Right lung (tissue), 10 donors: ENCODE measurements at places on chromosomes 2 and 18.

- no peak for DNase-seq
Observed at GRCh38 chr18:33851546-33852078, 273.6 kb downstream of the ASXL3 start.

DNA sequence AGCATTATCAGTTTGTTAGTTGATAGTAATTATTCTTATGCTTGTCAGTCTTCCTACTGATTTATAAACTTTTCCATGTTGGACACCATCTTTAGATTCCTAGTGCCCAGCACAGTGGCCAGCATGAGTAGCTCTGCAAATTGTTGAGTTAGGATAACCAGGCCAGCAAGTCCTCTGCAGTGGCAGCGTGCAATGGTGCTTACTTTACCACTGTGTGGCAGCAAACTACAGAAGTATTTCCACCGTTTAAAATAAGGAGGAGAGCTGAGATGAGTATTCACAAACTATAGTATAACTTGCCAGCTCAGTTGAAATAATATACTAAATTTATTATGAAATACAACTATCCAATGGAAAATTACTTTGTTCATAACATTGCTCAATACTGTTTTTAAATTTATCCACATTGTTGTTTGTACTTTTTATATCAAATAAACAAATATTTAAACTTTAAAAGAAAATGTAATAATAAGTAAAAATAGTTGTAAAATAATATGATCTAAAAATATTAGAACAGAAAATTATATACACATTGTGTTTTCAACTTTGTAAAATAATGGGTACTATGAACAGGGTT, 9.3 kb upstream of the THADA start:
- DNase-seq = no peak

DNA sequence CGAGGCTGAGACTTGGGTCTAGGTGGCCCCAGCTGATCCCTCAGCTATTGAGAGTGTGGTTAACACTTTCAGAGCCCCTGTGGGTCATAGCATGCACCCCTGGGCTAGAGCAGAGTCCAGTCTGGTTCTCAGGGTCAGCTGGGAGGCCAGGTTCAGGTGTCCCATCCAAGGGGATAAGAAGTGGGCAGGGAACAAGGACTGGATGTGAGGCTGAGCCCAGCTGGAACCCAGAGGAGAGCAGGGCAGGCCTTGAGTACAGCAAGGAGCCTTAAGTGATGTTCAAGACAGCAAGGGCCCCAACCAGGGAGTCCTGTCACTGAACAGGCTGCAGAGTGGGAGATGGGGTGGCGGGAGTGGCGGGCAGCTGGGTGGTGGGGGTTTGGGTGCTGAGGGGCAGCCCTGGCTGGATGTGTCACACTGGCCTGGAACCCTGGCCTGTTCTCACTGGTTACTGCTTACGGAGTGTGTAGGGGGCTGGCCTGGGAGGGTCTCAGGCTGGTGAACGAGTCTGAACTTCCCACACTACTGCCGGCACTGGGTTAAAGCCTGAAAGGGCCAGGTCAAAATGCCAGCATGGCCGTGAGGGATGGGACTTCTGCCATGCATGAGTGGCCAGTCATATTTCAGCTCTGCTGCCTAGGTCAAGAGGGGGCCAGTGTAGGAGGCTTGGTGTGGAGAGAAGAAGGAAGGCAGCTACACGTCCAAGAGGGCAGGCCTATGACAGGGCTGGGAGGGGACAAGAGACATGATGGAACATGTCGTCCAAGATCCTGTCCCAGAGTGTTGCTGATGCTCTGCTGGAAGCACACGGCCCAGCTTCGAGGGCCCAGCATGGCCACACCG, 13.6 kb downstream of the TMEM185B start:
- DNase-seq = no peak

DNA sequence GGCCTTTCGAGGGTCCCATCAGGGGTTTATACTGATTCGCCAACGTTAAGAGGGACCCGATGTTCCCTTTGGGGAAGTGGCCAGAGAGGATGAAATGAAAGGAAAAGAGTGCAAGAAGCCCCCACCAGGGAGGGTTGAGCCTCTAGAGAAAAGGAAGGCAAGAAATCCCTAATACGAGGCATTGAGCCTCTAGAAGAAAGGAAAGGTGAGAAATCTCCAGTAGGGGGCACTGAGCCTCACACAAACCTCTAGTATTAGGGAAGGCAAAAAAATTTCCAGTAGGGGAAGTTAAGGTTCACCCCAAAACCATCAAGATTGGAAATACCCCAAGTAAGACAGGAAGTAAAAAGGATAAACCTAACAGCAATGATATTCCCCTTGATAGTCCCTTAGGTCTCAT, 9.8 kb upstream of the SAP130 start:
- DNase-seq = no peak

DNA sequence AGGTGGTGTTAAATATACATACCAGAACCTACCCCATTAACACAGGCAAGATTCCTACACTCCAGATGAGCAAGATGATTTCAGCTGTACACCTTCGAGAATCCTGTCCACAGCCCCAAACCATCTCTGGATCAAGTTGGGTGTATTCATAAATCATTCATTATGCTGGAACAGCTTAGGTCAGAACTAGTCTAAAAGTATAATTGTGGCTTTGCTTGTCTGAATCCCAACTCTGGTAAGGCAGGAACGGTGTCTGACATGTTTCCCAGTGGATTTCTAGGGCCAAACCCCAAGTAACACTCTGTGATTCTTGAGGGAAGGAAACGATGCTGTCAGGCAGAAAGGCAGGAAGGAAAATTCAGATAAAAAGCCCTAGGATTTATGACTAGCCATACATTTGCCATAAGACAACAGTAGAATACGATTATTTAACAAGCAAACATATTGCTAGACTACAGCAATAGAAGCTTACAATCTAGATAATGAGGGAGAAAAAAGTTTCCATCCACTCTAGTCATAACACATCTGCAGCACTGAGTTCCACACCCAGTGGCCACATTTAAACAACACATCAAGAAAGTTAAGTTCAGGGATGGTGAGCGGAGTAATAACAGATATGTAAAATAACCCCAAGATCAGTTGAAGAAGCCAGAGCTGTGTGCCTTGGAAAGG, 444.8 kb downstream of the RND3 start:
- no peak for DNase-seq

DNA sequence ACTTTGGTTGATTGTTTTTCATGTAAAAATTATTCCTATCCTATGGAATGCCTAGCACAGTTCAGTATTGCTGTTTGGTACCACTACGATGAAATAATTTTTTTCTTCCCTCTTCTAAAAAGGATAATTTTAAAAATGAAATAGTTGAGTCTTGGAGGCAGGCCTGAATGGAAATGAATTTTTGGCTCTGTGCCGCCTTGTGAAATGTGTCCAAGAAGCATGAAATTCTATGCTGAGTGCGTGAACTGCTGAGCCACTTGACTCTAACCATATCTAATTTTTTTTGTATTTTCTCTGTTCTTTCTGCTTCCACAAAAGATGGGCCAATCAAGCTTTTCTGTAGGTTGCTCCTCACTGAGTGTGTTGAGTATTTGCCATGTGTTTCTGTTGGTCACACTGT, 95.0 kb downstream of the PRPF40A start:
- DNase-seq = no peak

DNA sequence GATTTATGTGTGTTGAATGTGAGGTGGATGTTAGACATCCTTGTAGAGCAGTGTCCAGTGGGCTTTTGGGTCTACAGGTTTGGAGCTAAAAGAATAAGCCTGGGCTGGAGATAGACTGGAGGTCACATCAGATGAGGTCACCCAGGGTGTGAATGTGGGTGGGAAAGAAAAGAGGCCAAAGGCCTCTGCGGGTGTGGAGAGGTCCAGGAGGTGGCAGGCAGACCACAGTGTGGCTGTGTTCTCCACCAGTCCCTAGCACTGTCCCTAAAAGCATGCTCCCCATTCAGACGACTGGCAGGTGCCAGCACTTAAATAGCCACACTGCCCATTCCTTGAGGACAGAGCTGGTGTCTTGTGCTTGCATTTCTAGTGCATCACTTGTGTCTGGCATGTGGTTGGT, 4.1 kb downstream of the ATG4B start:
- DNase-seq = no peak

DNA sequence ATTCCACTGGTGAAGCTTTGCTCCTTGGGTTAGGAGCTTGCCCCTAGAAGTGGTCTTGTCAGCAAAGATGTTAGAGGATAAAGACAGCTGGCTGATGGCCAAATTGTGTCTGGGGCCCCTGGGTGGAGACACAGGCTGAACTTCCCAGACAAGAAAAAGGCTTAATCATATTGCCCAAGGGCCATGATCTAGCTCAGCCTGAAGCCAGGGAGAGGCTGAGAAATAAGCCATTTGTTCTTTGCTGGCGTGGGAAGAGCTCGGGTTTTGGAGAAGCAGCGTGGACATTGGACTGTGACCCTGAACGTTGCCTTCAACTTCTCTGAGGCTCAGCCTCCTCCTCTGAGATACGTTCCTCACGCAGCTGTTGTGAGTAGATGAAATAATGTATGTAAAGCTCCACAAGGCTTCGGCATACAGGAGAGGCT, 153.0 kb downstream of the ZFP36L2 start:
- DNase-seq = no peak

DNA sequence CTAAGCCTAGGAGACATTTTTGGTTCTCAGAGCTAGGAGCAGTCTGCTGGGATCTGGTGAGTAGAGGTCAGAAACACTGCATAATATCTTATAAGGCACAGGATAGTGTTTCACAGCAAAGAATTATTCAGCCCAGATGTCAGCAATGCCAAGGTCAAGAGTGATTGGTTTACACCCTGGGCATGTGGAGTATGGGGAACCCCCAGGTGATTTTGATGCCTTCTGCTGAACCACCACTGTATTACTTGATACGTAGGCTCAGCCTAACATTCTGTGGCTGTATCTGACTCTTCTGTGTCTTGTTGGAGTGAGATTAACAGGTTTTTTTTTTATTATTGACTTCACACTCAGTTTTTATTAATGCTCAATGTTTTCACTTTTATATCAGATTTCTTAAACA, 6.0 kb downstream of the DDX18 start:
- DNase-seq = no peak

DNA sequence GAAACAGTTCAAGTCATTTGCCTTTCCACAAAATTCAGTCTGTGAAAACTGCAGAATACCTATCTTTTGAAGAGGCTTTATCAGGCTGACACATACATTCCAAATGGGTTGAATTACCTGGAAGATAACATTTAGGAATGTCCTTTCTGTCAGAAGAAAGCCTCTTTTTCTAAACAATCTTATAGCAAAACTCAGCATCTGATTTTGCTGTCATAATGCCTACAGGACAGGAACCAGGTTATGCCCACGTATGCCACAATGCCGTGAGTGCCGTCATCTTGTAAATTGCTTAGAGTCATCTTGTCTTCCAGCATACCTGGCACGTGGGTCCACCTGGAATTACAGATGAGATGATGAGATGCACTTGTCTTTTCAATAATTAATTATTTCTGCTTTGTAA, 275.3 kb downstream of the ALPK2 start:
- no peak for DNase-seq

GRCh38 chr2:171281110-171281509, 120.4 kb upstream of the TLK1 start:
- no peak for DNase-seq

DNA sequence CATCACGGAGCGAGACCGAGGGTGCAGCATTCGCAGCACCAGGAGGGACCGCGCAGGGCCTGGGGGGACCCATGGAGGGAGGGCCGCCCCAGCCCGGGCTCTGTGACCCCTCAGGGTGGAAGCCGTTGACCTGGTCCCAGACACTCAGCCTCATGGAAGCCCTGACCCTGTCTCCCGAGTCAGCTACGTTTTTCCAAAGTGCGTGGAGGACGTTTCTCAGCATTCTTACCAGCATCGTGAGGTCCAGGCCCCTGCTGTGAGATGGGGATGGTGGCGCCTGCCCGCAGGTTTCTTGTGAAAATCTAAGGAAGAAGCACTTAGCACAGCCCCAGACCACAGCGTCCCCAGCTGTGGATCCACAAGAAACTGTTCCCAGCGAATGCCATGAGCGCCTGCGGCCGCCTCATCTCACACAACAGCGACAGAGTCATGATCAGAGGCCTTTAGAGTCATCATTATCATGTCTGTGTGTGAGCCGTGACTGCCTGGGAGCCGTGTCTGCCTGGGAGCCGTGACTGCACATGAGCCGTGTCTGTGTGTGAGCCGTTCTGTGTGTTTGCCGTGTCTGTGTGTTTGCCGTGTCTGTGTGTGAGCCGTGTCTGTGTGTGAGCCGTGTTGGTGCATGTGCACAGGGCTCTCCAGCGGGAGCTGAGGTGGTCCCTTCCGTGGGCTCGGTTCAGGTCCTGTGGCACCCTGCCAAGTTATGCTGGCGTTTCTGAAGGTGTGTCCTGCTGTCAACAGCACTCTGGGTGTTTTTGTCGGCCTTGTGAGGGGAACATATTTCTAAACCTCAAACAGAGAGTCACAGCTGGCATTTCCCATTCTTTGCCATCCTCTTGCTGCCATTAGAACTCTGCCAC, 49.2 kb upstream of the KCNG2 start:
- DNase-seq = no peak

DNA sequence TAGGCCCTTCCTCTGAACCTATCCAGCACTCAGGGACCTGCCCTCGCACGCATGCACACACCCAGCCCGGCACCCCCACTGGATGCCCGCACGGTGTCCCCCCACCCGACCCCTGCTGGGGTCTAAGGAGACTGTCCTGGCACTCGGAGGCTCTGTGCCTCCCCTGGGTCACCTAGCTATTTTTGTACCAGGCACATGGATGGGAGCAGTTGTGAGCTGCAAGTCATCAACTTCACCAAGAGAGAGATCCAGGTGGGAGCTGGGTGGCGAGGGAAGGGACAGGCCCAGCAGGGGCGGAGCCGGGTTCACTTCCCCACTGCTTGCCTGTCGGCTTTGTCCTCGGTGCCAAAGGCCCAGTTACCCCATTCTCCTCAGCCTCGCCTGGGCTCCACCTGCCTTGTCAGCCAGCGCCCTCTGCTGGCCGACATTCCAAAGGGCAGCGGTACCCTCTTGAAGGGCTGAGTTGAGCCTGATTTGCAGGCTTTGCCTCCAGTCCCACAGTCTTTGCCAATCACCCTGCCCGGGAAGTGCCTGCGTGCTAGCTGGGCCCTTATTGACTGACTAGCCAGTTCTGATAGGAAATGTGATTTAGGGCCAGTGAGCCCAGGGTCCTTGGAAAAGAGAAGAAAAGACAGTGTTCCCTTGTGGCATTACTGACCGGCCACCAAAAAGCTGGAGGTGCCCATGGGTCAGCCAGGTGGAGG, 5.8 kb downstream of the NT5DC4 start:
- DNase-seq = peak; percentile 81

DNA sequence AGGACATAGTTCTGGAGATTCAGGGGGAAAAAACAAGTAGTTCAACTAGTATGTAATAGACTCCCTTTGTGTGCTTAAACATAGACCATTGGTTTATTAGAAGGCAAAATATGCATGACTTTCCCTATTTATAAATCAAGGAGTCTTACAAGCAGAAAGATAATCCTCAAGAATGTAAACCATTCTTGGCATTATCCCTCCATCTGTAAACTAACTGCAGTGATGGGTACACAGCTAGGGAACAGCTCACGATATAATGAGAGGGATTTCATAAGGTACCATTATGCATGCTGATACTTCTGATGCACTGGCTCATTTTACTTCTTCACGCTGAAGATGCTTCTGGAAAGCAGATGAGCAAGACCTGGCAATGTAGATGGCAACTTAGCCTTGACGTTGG, 878 bp downstream of the FBXO15 start:
- no peak for DNase-seq

- no peak for DNase-seq
Observed at GRCh38 chr2:179243046-179243445, 21.6 kb downstream of the SESTD1 start.

- DNase-seq = no peak
Observed at GRCh38 chr18:3256693-3257626, 5.0 kb upstream of the MYL12B start.
